ENCODE measurements at places on chromosomes 7 and 10. TPM values are rescaled to one million over a fixed set of nuclear protein-coding genes. Genes with fewer than 3 reads are reported as not detected.

GRCh38 chr7:69403169-69403568, 195.1 kb upstream of the AUTS2 start:
- no peak for DNase-seq

DNA sequence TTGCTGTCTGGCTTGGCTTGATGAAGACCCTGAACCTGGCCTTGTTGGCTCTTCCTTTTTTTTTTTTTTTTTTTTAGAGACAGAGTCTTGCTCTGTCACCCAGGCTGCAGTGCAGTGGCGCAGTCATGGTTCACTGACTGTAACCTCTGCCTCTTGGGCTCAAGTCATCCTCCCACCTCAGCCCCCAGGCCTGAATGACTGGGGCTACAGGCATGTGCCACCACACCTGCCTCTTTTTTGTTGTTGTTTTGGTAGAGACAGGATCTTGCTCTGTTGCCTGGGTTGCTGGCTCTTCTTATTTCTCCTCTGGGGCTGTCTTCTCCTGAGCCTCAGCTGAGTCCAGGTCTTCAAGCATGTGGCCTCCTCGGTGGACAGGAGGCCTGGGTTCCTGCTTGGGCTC, 44.7 kb downstream of the PRF1 start:
- no peak for DNase-seq

GRCh38 chr10:126499744-126500143, 111.5 kb upstream of the ADAM12 start:
- DNase-seq, result no peak

Gene NUTM2A
- total RNA-seq, result 0.29 TPM

DNA sequence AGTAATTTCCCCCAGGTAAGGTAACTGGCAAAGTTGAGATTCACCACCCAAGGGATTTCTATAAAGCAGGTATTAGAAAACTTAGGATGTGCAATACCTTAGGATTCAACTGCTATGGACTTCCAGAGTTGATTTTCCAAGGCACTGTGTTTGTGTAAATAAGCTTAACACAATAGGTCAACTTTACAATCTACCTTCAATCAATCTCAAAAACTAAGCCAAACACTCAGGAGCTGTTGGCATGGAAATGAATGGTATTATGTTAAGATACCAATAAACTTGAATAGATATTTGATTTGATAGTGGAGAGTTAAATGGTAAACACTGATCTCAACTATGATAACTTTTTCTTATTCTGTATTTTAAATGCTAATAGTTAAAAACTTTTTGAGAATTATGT, 762 bp upstream of the SEMA3E start:
- no peak for DNase-seq

Gene ADAMTS14
- total RNA-seq, result 0.05 TPM

GRCh38 chr10:113854013-113854760, at the start of the genes DCLRE1A and NHLRC2:
DCLRE1A (minus strand) TSS chr10:113854082; CDS start chr10:113853182, 900 bp downstream.
NHLRC2 (plus strand) TSS chr10:113854661; CDS start chr10:113854873, 212 bp downstream.
- peak; percentile 71 for DNase-seq

Gene TRIM73
- 8.2 TPM for total RNA-seq
